Activated naive CD4-positive, alpha-beta T cell treated with anti-CD3 and anti-CD28 coated beads, Interleukin-2, amount 50 U/mL, for 16 hours (primary cell): ENCODE measurements at places on chromosomes 1 and 21.
A peak's percentile ranks its signal among the peaks of the same experiment; 100 is the strongest.

GRCh38 chr1:8104278-8105236 lies 78.4 kb upstream of the ERRFI1 start:
- no peak for DNase-seq

DNA sequence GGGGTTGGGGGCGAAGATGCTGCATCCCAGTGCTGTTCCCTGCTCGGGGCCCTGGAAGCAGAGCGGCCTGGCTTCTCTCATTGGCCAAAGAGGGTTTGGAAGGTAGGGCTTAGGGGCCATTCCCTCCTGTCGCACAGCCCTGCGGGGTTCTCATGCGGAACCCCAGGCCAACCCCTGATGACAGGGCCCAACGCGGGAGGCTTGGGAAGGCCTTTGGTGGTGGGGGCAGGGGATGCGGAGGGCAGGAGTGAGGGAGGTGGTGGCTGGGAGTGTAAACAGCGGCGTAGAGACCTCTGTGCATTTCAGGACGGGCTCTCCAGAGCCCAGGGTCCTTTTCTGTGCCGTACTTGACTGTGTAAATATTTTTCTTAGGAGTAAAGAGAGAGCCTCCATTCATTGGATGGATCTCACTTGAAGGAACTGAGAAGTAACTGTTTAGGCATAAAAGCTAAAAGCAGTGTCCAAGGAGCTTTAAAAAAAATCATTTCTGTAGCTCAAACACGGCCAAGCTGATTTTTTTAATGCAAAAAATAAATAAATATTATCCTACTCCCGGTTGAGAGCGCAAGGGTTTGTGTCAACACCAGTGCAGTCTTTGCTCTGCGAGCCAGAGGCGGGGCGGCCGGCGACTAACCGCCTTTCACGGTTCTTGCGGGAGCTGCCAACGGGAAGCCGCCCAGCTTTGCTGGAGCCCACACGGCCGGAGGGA lies 169.1 kb downstream of the PRDM16 start:
- DNase-seq, result no peak

DNA sequence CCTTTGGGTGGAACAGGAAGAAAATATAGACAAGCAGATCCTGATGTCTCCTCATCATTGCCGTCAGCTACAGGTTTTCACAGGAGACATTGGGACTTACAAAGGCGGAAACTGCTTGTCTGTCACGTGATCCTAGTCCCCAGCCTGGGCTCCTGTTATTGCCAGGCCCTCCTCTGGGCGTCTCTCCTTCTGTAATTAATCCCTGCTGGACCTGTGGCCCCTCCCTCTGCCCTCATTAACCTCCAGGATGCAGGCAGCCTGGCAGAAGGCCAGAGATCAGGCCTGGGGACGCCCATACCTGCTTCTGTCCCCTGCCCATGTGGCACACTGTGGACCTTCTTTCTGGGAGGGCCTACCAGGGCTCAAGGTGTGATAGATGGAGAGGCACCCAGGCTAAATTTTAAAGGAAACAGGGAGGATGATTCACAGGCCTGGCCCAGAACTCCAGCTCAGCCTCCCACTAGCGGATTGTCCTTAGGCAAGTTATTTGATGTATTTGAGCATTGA lies 2.4 kb downstream of the S100A5 start:
- DNase-seq, result no peak

GRCh38 chr21:32312326-32312725 lies 13.7 kb downstream of the MRAP start:
- no peak for DNase-seq

DNA sequence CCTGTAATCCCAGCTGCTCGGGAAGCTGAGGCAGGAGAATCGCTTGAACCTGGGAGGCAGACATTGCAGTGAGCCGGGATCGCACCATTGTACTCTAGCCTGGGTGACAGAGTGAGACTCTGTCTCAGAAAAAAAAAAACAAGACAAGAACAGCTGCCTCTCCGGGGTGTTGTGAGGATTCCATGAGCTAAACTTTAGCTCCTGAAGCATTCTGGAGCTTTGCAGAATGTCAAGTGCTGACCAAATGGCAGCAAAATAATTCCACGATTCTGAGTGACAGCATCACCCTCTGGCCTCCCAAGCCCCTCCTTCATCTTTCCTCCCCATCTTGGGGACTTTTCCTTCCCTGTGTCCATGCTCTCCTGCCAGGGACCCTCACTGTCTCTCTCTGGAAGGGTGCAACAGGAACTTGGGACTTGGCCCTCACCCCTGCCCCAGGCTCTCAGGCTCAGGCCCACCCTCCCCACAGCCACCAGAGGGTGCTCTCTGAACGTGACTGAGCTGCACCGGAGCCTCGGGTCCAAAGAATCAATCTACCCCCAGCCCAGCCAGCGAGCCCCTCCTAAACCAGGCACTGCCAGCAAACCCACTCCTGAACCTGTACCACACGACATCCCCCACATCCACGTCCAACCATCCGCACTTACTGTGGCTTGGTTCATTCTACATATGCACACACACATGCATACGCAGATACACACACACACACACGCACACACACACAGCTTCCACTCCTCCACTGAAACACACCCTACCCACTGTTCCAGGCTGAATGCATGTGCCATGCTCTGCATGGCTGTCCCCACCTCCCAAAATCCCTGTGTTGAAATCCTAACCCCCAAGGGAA lies 45.7 kb downstream of the ACOT7 start:
- DNase-seq, result peak; percentile 70

DNA sequence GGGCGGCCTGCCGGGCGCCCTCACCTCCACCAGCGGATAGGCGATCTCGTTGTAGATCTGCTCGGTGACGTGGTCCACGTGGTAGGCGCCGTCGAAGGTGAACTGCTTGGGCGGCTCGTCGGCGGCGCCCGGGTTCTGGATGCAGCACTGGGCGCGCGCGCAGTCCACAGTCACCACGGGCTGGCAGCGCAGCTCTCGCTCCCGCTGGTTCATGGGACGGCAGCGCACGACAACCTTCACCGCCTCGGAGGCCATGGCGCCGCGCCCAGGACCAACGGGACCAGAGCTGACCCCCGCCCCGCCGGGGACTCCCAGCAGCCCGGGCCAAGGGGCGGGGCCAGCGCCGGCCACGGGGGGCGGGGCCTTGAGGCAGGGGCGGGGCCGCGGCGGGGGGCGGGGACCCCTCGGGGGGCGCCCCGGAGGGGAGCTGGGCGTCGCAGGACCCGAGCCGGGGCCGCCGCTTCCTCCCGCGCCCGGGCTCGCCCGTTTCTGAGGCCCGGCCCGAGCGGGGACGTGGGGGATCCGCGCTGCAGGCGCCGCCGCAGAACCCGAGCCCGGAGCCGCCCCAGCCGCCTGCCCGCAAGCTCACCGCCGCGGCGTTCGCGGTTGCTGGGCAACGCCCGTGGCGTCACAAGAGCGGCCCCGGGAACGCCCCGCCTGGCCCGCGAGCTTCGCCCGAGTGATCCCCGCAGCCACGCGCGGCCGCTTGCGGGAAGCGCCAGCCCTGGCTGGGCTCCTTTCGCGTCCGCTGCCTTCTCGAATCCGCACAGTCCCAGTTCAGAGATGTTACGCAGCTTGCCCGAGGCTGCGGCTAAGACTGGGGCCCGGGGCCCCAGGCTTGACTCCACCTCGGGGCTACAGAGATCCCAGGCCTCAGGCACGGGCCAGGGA lies at the start of gene KIF17:
Gene KIF17 (minus strand): TSS at position 556 of the 891 bp plus-strand sequence. CDS start 301 bp downstream, at position 255.
- peak; percentile 74 for DNase-seq

GRCh38 chr1:3564921-3565831 lies 46.1 kb downstream of the MEGF6 start:
- peak; percentile 34 for DNase-seq

DNA sequence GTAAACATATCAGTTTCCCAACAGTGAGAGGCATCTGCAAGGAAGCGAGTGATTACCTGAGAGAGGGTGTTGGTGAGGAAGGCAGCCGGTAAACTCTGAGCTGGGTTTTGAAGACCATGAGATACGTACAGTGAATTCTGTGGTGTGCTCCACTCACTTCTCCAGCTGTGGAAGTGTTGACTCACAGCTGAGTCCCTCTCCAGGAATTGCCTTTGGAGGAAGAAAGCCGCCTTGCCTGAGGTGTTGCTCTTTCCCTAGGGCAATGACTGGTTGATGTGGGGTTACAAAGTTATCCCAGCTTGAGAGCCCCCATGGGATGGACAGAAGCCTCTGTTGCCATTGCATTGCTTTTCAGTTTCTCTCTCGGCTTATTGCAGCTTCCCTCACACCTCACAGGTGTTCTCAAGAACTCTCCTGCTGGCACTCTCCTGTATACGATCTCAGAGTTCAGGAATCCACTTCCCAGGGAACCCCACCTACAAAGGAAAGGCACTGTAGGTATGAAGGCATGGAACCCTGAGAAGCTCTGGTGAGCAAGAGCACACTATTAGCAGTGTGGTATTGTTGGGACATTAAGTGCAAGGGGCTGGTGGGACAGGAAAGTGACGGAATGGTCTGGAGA lies 10.8 kb downstream of the NHLH1 start:
- no peak for DNase-seq

GRCh38 chr1:50929376-50929958 lies 30.6 kb downstream of the FAF1 start:
- no peak for DNase-seq

DNA sequence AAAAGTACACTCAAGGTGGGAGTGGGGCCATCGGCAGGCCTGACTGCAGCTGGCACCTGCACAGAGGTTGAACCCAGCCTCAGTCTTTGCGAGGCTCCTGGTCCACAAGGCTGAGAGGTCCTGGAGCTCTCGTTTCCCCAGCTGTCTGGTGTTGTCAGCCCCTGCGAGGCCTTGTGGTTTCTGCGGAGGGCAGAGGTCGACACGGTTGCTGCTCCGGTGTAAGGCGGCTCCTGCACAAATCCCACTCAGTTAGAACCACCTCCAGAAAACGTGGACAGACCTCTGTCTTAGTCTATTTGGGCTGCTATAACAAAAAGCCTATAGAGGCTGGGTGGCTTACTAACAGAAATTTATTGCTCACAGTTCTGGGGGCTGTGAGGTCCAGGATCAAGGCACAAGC lies 5.8 kb downstream of the KIAA1614 start:
- no peak for DNase-seq

GRCh38 chr1:29270929-29271521 lies 34.7 kb downstream of the PTPRU start:
- DNase-seq, result no peak

- no peak for DNase-seq
These were observed 34.8 kb downstream of the CLCA1 start for GRCh38 chr1:86503406-86504136.

DNA sequence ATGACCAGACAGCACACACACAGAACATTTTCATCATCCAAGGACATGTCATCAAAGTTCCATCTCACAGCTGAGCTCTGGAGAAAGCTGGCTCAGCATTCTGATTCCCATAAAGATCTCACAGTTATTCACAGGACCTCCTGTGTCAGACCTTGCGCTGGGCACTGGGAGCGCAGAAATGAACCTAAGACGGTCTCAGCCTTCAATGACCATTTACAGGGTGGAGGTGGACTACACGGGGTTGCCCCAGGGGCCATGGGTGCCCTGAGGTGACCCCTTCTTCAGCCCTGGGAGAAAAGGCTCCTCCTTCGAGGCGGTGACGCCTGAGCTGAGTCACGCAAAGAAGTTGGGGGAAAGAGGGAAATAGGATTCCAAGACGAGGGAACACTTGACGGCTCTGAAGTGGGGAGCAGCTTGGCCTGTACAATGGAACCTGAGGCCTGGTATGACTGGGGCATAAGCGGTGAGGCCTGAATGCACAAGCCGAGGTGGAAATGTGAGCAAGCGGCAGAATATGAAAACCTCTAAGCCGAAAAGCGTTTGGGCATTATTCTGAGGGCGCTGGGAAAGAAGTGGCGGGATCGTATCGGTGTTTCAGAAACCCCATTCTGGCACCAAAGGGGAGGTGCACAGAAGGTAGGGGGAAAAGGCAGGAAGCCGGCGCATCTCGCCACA lies 797 bp downstream of the CC2D1B start:
- no peak for DNase-seq

GRCh38 chr1:150142083-150142482 lies 7.6 kb upstream of the PLEKHO1 start:
- no peak for DNase-seq

DNA sequence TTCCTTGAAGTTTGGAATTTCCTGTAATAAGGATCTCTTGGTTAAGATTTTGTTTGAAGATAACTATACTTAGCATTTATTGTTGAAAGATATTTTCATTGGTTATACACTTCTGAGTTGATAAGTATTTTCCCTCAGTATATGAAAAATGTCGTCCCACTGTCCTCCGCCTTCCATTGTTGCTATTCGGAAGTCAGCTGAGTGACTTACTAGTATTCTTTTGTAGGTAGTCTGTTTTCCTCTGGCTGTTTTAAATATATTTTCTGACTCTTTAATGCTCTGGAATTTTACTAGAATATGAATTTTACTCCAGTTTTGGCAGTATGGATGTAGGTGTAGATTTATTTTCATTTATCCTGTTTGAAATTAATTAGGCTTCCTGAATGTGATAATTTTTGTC lies 498.7 kb upstream of the NFIA start:
- DNase-seq, result no peak

- no peak for DNase-seq
These were observed 45.8 kb downstream of the NR5A2 start for GRCh38 chr1:200073286-200073637.

DNA sequence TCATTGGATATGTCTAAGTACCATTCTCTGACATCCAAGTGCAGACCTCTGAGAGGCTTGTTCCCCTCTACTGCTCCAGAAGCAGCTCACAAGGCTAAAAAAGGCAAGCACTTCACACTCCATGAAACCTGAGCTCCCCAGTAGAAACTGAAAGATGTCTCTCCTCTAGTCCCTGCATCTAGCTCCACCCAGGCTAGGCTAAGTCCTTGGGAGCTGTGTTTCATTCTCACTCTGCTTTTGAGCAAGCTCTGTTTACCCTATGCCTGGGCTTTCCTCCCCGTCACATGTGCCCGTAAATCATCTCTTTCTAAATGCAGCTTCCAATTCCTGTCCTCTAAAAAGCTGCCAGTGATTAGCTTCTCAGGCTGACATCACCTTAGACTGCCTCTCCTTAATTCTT lies 39.0 kb downstream of the LRRC71 start:
- DNase-seq, result no peak

- DNase-seq, result no peak
These were observed 2.9 kb upstream of the ST6GALNAC5 start for GRCh38 chr1:76864383-76864782.

- DNase-seq, result no peak
These were observed 151.8 kb upstream of the GREM2 start for GRCh38 chr1:240763771-240764170.

DNA sequence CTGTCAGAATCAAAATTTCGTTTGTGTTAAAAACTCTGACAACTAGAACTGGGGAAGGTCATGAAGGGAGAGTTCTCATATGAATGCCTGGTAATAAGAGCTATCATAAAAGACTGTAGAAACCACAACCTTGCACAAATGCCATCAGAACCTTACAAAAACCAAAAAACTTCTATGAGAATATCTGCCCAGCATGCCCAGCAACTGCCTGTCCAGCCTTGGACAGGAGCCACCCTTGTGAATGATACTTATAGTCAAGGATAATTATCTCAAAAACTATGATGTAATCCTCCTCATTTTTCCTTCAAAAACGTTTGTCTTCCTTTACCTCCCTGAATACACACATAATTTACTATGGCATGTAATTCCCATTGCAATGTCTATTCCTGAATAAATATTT lies 53.4 kb upstream of the C1orf185 start:
- no peak for DNase-seq

GRCh38 chr1:165444897-165445370 lies at the start of gene RXRG:
TSS of gene RXRG (minus strand) at chr1:165445126. CDS start at chr1:165444893, 233 bp downstream.
- DNase-seq, result peak; percentile 24
